Kidney (tissue), 22 donors: ENCODE measurements at places on chromosomes 12 and 14.

- DNase-seq: peak; percentile 93
Measured at GRCh38 chr12:54217774-54218241, 29.0 kb upstream of the SMUG1 start.

DNA sequence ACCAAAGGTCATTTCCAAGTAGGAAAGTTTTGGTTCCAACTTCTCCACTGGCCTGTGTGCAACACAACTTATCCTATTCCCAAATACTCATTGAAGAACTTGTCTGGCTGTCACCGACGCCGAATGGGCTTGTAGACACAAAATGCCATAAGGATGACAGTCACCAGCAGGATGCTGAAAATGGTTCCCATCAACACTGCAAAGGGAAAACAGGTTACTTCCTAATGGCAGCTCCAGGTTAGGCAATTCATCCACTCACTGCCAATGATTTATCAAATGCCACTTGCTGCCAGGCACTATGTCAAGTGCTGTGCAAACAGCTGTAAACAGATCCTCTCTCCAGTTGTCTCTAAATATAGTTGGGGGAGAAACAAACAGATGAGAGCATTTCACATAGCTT, 6.1 kb downstream of the C12orf76 start:
- no peak for DNase-seq

- DNase-seq: no peak
Measured at GRCh38 chr12:111436811-111437210, 31.1 kb downstream of the SH2B3 start.

GRCh38 chr12:10661338-10661737, 12.5 kb downstream of the STYK1 start:
- no peak for DNase-seq

- DNase-seq: no peak
Measured at GRCh38 chr14:26841920-26842741, 244.3 kb upstream of the NOVA1 start.

GRCh38 chr12:90959538-90960139, 4.7 kb upstream of the CCER1 start:
- no peak for DNase-seq

DNA sequence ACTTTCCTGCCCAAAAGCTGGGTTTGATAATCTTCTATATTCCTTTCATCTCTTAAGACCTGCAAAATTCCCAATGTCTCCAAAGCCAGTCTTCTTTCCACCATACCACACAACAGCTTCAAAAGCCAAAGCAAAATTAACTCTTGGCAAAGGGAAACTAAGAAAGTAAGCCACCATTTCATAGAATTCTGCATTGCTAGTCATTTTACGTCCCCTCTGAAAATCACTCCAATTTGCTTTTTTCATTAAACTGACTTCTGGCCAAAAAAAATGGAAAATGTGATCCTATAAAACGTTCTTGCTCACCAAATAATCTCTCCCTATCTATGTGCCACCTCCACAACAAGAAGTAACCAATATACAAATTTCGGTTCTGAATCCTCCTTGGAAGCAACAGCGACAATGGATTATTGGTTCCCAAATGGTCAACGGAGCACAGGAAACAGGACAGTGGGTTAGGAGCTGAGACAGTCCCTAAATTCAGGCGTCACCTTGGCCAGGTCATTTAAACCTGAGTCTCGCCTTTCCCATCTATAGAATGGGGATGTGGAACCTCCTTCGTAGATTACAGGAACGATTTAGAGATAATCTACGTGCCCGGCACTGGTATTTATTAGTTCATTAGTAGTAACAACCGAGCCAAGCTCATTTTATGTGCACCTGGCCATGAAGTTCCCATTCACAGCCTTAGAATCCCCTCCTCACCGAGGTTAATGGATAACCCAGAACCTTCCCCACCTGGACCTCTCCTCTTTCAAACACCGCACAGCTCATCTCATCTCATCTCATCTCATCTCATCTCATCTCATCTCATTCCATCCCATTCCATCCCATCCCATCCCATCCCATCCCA, 1.2 kb downstream of the NT5DC3 start:
- DNase-seq: peak; percentile 57

DNA sequence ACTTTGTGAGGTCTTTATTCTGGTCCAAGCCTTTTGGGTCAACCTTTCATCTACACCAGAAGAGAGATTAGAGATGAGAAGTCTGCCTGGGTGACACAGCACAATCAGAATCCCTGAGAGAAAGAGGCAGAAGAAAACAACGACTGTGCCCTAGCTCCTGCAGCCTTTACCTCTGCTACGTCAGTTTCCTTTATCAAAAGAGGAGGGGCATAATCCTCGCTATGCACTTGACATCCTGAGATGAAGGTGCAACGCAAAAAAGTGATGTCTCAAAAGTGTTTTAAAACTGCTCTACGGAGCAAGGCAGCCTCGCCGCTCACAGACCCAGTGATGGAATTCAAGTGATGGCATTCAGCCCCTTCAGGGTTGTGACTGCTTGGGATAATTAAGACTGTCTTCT, 21.7 kb downstream of the ZDHHC22 start:
- DNase-seq: no peak

DNA sequence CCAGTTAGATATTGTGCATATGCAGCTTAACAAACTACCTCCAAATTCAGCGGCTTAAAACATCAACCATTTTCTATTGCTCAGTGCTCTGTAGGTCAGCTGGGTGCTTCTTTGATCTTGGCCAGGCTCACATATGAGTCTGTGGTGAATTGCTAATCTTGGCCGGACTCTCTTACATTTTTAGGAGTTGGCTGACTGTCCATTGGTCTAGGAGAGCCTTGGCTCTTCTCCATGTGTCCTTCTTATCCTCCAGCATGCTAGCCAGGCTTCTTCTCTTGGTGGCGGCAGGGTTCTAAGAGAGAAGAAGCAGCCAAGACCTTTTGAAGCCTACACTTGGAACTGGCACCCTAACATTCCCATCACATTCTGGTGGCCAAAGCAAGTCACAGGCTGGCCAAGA, 174.3 kb upstream of the PWP1 start:
- DNase-seq: no peak

DNA sequence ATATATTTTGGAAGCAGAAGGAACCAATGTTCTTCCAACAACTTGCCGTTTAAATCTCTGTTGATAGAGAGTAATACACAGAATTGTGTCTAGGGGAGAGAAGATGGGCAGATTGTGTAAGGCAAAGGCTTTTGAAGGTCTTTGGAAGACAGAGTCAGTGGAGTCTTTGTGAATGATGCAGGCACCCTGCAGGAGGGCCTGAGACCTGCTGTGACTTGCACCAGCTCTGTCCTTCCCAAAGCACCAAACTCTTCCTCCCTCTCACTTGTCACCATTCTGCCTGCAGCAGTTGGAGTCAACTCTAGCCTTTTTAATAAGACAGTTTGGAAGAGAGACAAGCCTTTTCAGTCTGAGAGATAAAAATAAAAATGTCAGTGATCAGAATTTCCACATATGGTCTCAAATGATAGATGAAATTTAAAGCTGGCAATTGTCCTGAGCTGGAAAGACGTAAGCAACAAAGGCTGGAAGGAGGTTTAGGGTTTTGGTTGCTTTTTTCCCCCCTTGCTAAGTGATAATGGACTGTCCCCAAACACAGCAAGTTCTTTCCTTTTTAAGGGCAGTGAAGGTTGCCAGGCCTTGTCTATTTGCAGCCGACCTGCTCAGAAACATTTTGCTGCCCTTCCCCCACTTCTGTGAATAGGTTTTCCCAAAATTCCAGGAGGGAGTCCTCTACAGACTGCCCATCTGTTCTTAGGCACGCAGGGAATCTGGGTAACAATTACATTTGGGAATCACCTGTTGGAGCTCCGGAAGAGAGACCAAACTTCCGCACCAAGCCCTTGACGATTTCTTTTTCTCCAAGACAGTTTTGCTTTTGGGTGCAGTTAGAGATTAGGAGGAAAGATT, 103.0 kb upstream of the NTF3 start:
- DNase-seq: no peak

- no peak for DNase-seq
Measured at GRCh38 chr12:62866451-62867082, 68.4 kb downstream of the PPM1H start.

DNA sequence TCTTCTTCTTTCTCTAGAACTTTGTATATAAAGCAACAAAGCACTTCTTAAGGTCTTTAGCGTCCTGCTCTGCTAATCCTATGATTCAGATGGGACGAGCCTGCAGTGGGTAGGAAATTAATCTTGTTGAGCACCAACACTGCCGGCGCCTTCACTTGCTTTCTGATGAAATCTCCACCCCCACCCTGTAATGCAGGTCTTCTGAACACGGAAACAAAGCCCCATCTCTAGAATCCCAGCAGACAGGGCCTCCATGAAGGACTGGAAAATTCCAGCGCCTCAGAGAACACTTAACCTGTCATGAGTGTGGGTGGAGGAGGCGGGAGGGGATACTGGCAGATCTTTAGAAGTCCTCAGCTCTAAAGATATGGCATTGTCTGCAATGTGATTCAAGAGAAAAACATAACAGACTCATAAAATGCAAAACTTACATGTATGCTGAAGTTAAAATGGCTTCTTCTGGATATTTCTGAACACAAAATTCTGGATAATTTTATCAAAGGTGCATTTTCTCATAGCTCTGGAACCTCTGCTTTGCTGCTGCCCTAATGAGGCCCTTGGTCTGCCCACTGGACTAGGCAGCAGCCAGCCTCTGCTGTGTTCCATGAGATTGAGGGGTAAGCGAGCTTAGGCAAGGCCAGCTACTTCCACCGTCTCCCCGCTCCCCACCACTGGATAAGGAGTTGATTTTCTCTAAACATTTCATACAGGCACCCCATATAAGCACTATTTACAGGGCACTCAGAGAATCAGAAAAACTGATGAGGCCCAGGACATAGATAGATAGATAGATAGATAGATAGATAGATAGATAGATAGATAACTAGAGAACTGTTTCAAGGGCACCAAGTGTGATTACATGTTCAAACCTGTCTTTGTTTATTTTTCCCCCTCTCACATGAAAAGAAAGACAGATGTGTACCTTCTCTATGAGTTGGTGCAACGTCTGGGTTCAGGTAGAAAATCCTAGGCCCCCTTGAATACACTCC, 43.1 kb downstream of the ZFP36L1 start:
- no peak for DNase-seq

- DNase-seq: peak; percentile 77
Measured at GRCh38 chr14:90060312-90060964, 1.4 kb upstream of the KCNK13 start.

DNA sequence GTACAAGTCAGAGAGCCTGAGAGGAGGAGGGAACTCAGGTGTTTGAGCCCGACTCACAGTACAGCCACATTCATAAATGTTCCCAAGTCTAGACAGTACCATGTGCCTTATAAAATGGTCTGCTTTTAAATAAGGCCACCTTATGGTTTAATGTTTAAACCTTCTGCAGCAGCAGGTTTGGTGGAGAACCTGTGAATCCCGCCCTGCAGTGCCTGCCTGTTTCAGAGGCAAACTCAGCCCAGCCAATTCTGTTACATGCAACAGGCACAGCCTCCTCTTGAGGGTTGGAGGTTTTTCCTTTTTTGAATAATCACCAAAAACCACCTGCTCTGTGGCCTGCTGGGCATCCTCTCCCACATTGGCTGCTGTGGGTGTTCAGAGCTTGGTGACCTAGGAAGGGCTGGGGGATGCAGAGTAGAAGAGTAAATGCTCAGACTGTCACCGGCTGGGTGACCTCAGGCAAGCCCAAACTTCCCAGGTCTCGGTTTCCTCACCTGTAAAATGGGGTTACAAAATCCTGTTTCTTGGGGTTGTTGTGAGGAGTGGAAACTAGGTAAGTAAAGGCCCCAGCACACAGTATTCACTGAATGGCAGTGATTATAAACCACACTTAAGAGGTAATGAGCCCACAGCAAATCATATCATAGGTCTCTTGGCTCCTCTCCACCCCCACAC, 28.0 kb downstream of the NUAK1 start:
- DNase-seq: peak; percentile 63

- DNase-seq: no peak
Measured at GRCh38 chr12:46354802-46355199, 17.8 kb downstream of the SLC38A2 start.

- DNase-seq: peak; percentile 72
Measured at GRCh38 chr12:65536876-65537681, 258.6 kb downstream of the MSRB3 start.

DNA sequence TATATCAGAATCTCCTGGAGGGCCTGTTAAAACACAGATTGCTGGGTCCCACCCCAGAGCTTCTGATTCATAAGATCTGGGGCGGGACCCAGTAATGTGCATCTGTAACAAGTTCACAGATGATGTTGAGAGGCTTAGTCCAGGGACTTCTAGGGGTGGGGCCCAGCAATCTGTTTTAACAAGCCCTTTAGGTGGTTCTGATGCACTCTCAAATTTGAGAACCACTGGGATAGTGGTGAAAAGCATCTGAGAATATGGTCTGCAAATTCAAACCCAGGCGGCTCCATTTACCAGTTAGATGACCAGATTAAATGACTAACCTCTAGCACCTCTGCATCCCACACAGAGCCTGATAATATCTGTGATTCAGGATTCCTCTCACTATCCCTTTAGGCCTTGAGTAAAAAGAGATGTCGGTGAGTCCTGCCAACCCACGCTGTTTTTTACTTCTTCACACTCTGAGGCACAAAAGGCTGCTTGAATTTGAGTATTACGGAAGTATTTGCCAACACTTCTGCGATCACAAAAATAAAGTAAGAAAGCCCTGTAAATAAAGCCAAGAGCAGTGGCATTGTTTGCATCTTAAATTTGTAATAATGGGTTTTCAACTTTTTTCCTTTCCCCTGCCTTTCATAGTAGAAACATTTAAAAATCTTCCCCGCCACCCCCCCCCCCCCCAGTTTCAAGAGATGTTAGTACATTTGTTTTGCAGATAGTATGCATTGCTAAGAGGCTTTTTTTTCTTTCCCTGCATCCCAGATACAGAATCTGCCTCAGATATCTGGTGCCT, 1.8 kb upstream of the FRS2 start:
- DNase-seq: no peak

GRCh38 chr12:93848523-93849101, 171.4 kb downstream of the CRADD start:
- DNase-seq: no peak

DNA sequence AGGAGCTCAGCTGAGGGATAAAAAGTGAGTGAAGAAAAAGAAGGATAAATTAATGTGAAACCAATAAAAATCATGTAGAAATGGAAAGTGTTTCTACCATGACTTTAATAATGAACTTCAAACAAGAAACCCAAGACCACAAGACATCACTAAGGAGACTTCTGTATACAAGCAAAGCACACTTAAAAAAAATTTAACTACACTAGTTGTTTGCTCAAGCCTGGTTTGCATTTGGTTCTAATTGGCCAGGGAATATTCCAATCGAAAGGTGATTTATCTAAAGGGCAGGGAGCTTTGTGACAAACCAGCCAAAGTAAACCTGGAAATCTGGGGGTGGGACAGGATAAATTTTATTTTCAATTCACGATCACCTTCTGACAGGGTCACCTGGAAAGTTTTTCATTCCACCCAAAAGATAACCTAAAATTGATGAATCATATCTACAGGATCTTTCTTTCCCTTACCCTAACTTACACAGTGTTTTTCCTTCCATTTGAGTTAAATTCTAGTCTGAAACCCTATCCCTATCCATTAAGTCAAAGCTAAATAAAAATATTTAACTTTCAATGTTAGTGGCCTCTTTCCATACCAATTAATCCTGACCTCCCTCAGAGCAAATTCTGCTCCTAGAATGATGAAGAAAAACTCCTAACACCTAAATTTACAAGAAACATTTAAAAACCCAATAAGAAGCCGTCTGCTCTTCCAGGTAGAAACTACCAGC, 2.6 kb downstream of the EGLN3 start:
- DNase-seq: no peak

- DNase-seq: no peak
Measured at GRCh38 chr14:105322791-105323556, 8.4 kb downstream of the PACS2 start.
